Thyroid gland (tissue), 4 donors: ENCODE measurements at places on chromosomes 2 and 18. TPM values are rescaled to one million over a fixed set of nuclear protein-coding genes. Genes with fewer than 3 reads are reported as not detected.

The IL36RN gene
- not detected for total RNA-seq

The EMILIN1 gene
- 35.4 TPM for total RNA-seq

The CCDC88A gene
- 35.9 TPM for total RNA-seq

The IL36G gene
- not detected for total RNA-seq

The COL4A3 gene
- total RNA-seq, result 86.5 TPM

The MC5R gene
- total RNA-seq, result not detected

The CD8B2 gene
- total RNA-seq, result not detected

The BUB1 gene
- total RNA-seq, result 0.24 TPM

The DUSP19 gene
- total RNA-seq, result 3.7 TPM

The CTNNA2 gene
- 0.44 TPM for total RNA-seq

The CNDP1 gene
- total RNA-seq, result not detected

The NGEF gene
- not detected for total RNA-seq

The STARD6 gene
- total RNA-seq, result not detected

The CCDC68 gene
- total RNA-seq, result 2.6 TPM

The SCN2A gene
- 0.20 TPM for total RNA-seq
